ENCODE measurements at places on chromosomes 6 and 20.

GRCh38 chr6:143332153-143332845 is 118.2 kb downstream of the ADAT2 start:
- no peak for DNase-seq

DNA sequence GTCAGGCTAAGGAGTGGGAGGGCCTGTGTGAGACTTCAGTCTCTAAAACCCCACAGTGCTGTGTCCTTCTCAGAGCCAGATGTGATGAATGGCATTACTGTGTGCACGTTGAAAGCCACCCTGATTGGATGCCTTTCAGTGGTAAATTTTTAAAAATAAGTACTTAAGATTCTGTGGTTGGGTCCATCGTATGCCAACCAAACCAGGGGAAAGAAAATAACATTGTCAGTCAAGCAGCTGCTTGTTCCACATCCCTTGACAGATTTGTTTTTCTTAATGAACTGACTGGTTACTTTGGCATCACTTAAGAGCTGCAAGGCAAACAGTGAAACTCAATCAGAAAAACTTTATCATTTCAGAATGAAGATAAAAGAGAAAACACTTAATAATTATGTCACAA is 334.0 kb upstream of the NT5E start:
- no peak for DNase-seq

- DNase-seq = no peak
Observed at GRCh38 chr6:71642120-71642519, 244.2 kb upstream of the RIMS1 start.

DNA sequence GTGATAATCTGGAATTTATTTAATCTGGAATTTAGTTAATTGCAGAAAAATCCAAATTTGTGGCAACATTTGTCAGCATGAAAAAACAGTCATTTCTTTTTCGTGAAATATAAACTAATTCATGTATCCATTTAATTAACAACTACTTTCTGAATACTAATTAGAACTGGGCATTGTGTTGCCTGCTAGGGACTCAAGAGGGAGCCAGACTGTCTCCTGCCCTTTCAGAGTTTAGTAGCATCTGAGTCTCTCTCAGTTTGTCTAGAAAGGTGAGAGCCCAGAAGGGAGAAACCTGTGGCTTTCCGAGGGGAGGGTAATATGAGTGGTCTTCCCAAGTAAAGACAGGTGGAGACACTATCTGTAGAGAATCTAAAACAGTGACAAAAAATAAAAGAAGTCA is 210.9 kb upstream of the HDDC2 start:
- DNase-seq = no peak

GRCh38 chr6:169972101-169972651 is 220.8 kb downstream of the ERMARD start:
- DNase-seq = no peak

- DNase-seq = no peak
Observed at GRCh38 chr6:52363228-52363867, 1.4 kb downstream of the PAQR8 start.

DNA sequence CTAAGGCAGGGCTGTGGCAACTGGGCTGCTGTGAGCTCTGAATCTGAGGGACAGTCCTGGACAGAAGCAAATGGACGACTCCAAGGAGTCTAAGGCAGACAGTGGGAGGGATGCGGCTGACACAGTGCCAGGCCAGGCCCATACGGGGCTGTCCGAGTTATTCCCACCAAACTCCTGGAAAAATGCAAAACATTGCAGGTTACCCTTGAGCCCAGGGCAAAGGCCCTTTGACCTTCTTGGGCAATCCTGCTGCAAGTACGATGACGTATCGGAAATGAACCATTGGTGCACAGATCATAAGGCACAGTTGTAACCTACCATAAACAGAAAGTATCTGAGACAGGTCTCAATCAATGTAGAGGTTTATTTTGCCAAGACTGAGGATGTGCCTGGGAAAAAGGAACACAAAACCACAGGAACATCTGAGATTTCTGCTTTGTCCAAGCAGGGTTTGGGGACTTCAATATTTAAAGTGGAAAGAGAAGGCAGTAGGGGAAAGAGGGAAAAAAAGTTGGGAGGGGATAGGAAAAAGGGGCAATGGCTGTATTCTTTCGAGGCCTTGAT is 118.9 kb downstream of the DACT2 start:
- no peak for DNase-seq

GRCh38 chr6:35552285-35552917 is 39.7 kb upstream of the TULP1 start:
- DNase-seq = no peak

DNA sequence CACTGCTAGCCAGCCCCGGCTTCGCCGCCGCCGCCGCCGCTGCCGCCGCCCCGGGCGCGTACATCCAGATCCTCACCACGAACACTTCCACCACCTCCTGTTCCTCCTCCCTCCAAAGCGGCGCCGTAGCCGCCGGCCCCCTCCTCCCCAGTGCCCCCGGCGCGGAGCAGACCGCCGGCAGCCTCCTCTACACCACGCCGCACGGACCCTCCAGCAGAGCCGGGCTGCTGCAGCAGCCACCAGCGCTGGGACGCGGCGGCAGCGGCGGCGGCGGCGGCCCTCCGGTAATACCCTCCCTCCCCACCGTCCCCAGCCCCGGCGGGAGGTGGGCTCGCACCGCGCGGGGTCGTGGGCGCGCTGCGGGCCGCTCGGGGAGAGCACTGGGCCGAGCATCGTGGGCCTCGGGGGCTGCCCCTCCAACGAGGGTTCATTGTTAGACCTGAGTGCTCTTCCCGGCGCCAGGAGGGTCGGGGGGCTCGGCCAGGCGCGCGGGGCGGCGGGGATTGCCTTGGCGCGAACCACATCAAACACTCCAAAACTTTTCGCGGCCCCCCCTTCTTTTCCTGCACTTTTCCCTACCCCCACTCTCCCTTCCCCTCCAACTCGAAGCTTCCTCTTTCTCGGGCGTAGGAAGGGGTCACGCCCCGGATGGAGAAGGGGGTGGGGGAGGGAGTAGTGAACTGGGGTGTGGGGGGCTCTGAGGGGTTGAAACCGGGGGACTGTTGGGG is 827 bp downstream of the E2F3 start:
- peak; percentile 69 for DNase-seq

DNA sequence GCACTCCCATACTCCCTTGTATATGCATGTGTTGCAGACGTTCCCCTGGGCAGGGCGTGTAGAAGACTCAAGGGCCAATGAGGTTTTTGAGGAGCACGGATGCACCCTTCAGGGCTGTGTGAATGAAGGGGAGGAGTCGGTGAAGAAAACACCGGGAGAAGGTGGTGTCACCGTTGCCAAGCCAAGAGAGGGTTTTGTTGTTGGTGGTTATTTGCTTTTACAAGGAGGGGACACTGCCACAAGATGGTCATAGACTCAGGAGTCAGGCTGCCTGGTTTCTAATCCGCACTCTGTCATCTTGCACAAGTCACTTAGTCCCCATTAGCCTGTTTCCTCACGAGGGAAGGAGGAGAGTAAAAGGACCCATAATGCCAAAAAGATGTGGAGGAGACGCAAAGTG is 124.0 kb downstream of the PXDC1 start:
- no peak for DNase-seq

DNA sequence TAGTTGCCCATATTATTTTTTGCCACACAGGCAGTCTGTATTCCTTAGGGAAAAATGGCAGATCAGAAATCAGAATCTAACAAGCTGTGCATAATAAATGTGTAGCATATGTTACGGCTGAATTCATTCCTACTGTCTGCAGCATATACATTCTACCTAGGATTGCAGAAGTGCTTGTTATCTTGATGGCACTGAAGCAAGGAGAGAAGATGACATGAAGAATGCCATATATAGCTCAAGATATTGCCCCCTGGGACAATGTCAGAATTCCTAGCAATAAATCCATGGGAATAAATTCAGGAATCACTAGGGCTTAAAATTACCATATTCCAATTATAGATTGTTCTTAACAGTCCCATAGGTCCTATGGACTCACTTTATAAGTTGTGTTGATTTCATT is 293.0 kb upstream of the CNR1 start:
- no peak for DNase-seq

DNA sequence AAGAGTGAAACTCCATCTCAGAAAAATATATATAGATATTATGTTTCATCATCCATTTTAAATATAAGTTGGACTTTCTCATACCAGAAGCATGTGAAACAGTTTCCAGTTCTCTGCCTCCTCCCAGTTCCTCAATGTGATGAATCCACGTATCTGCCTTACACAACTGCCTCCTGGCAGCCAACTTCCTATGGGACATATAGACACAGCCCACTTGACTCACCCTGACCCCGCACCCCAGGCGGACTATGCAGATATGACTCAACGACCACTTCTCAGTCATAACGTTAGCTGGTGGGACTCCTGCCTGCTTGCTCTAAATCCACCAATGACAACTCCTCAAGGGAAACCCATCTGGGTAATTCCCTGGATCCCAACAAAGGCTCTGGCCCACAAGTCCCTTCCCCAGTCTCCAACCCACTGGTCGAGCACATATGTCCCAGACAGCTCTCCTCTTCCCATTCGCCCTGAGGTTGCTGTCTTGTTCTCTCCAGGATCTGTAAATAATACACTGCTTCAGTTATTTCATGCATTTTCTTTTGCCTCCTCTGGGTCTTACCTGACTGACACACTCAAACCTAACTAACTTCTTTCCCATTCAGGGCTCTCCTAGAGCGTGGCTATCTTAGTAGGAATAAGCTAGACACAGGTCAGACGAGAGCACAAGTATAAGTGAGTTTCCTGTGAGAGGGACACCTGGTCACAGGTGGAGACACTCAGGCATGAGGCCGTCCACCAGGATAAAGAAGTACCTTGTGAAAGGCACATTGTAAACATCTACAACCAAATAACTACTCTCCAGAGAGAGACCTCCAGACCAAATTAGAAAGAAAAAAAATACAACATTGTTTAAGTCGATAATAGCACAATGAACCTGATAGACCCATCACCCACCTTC is 548.5 kb downstream of the CD83 start:
- no peak for DNase-seq

GRCh38 chr6:147067184-147067583 is 137.0 kb upstream of the STXBP5 start:
- no peak for DNase-seq

DNA sequence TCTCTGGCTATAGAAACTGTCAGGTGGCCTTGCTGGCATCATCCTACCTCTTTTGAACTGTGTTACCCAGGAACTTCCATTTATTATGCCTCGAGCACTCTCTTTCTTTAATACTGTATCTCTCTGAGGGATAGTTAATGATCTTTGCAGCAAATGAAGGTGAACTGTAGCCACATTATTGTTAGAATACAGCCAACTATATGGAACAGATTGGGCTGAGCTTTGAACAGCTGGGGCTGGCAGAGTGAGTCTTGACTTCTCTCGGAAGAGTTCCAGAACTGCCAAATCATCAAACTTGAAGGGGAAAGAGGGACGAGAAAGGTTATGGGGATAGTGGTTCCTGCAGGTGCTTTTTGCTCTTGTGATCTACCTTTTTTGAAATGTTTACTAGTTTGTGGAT is 237.7 kb downstream of the PRL start:
- no peak for DNase-seq

- no peak for DNase-seq
Observed at GRCh38 chr6:131924881-131925474, 26.2 kb downstream of the CCN2 start.
